ENCODE measurements at places on chromosomes 6 and 20.

GRCh38 chr6:16336056-16336818 lies 97.8 kb downstream of the GMPR start:
- DNase-seq = no peak

DNA sequence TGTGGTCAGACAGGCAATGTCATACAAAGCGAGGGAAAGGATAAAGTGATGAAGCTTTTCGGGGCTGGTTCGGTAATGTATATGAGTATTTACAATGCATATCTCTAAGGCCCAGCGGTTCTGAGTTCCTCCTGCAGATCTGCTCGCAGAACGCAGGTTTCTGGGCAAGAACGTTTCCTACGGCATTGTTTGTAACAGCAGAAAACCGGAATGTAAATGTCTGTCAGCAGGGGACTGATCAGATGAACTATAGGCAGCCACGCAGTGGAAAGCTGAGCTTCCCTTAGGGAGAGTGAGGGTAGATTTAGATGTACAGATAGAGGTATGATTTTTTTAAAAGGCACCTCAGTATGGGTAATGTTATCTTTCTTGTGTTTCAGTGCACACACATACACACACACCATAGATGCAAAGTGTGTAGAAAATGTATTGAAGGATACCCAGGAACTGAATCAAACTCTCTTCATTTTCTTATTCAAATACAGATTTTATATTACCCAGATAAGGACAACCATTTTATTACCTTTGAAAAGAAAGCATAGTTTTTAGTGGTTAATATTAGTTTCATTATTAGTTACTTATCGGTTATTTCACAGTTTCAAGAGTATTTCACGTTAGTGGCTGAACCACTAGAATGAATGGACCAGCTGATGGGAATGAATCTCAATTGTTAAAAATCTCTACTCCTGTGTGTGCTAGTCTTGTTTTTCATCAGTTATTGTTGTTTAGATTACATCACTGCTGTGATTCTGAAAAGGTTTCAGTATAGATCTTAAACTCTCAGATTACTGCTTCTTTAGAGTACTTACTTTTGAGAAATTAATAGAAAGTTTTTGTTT lies 56.2 kb downstream of the SNX9 start:
- no peak for DNase-seq

DNA sequence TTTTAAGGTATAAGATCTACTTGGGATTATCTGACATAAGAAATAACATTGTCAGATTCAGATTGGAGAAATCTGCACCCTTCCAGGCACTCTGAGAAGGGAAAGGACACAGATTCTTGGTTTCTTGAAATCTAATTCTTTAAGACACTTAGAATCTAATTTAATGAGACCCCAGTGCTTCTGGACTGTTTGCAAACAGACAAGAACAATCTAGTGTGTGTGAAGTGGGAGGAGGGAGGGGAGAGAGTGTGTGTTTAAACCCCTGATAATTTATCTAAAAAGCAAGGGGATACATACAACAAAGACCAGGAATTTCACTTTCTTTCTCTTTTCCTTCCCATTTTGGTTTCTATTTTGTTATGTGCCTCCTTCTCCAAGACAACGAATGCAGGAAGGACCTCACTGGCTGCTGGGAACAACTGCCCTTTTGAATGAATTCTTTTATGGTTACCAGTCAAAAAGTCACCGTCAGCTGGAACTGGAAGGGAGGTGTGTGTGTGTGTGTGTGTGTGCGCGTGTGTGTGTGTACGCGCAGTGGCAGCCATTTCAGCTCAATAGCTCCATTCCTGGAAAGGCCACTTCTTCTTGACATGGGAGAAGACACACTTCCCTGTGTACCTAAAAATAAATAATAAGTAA lies 129.4 kb downstream of the BCAS1 start:
- DNase-seq = no peak

- no peak for DNase-seq
These were observed 43.0 kb upstream of the ZBP1 start for GRCh38 chr20:57663241-57663640.

- DNase-seq = no peak
These were observed 18.3 kb downstream of the HIVEP2 start for GRCh38 chr6:142926494-142927270.

All from NCI-H187 (cell line).